NCI-H1092 (cell line): ENCODE measurements at places on chromosomes 13 and 19.

GRCh38 chr13:39106216-39107005 is 68.2 kb downstream of the NHLRC3 start:
- DNase-seq: peak; percentile 58

GRCh38 chr13:55437162-55437561 is 1703.6 kb upstream of the PRR20A start:
- DNase-seq: no peak

DNA sequence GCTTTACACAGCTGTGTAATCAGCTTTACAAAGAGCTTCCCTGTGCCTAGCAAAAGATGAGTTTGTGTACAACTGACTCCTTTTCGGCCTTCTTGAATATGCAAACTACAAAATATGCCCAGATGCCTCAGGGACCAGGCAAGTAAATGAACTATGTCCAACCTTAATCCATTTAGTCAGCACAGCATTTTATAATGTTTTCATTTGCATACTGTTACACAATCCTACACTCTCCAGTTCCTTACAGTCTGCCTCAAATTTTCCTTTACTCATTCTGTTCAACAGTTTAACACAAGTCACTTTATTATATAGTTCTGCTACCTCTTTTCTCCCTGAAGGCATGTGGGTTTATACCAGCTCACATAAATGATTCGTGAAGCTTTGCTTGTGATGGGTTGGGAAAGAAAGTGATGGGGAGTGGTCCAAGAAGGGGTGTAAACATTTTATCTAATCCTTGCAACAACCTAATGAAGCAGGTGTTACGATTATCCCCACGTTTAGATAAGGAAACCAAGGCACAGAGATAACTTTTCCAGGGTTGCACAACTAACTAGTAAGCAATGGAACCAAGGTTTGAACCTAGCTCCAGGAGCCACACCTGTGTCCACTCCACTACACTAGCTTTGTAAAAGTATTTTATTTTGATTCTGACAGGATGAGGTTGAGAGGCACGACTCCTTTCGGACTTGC is 3.3 kb upstream of the USP12 start:
- DNase-seq: no peak

DNA sequence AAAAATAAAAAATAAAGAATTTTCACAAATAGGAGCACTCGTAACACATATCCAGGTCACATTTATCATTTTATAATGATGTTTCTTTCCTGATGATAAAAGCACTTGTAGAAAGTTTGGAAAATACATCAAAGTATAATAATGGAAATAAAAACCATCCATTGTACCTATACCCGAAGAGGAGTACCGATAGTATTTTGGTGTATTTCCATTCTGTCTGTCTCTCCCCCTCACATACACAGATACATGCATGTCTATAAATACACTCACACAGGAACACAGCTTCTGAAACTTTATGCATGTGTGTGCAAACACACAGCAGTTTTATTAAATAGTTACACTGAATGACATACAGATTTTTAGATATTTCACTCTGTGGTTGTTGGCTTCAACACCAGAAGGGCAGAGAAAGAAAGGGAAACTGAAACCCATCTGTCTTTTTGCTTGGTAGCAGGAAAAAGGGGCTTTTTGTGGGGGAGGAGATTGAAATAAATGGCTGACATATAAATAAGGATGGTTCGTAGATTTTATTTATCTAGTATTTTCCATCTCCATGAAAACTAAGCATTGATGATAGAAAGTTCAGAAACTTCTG is 114.8 kb downstream of the LRCH1 start:
- DNase-seq: no peak

DNA sequence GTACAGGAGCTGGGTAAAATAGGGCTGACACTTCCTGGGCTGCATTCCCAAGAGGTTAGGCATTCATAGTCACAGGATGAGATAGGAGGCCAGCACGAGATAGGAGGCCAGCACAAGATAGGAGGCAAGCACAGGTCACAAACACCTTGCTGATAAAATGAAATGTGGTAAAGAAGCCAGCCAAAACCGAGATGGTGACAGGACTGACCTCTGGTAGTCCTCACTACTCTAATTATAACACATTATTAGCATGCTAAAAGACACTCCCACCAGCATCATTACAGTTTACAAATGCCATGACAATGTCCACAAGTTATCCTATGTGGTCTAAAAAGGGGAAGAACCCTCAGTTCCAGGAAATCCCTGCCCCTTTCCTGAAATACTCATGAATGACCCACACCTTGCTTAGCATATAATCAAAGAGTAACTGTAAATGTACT is 20.9 kb upstream of the IGSF23 start:
- DNase-seq: no peak

GRCh38 chr13:26423629-26424028 is 133.9 kb upstream of the WASF3 start:
- no peak for DNase-seq

GRCh38 chr19:5507065-5507909 is 52.1 kb downstream of the ZNRF4 start:
- DNase-seq: no peak

DNA sequence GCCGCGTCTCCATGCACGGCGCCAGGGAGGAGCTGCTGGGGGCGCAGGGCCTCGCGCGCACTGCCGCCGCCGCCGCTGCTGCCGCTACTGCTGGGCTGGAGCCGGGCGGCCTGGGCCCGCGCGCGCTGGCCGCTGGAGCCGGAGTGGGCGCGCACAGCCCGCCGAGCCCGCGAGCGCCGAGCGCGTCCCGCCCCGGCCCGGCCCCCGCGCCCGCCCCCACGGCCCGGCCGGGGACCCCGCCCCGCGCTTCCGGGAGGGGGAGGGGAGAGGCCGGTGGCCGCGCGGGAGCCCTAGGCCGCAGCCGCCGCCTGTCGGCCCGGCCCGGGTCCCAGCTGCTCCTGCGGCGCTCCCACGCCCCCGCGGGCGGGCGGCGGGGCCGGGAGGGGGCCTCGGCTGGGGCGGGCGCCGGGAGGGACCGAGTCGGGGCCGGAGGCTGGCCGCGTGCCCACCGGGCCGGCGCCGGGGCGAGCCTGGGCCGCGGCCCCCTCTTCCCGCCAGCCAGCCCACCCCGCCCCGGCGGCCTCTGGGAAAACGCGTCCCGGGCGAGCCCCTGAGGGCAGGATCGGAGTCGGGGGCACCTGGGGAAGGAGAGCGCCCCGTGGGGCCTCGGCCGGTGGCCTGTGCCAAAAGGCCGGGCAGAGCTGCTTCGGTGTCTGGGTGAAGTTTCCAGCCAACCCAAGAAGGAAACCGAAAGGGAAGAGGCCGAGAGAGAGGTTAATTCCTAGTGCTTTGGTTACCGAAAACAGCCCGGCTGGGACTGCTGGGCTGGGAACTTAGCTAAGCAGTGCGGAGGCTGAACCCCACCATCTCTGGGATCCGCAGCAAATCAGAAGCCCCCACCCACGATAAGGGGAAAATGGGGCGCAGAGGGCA is at the start of gene STK24:
STK24 (minus strand) TSS at position 145 of the 873 bp plus-strand sequence. CDS start 321 bp downstream, outside the sequence.
- DNase-seq: peak; percentile 57

DNA sequence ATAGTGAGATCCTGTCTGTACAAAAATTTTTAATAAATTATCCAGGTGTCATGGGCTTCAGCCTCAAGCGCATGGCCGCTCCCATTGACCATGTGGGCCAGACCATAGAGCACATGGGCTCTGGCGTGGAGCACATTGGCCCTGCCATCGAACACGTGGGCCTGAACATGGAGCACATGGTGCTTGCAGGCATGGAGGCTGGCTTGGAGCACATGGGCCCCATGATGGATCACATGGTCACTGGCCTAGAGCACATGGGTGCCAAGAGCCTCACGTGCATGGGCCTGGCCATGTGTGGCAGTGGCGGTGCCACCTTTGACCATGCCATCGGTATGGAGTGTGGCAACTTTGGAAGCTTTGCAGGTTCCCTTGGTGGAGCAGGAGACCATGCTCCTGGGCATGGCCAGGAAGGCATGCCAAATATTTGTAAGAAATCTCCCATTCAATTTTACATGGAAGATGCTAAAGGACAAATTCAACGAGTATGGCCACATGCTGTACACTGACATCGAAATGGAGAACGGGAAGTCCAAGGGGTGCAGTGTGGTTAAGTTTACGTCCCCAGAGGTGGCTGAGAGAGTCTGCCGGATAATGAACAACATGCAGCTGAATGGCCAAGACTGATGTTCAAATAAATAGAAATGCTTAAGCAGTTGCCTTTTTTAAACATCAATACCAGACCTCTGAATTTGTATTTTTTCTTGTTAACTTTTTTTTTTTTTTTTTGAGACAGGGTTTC is 21.3 kb upstream of the SLC1A5 start:
- DNase-seq: no peak

DNA sequence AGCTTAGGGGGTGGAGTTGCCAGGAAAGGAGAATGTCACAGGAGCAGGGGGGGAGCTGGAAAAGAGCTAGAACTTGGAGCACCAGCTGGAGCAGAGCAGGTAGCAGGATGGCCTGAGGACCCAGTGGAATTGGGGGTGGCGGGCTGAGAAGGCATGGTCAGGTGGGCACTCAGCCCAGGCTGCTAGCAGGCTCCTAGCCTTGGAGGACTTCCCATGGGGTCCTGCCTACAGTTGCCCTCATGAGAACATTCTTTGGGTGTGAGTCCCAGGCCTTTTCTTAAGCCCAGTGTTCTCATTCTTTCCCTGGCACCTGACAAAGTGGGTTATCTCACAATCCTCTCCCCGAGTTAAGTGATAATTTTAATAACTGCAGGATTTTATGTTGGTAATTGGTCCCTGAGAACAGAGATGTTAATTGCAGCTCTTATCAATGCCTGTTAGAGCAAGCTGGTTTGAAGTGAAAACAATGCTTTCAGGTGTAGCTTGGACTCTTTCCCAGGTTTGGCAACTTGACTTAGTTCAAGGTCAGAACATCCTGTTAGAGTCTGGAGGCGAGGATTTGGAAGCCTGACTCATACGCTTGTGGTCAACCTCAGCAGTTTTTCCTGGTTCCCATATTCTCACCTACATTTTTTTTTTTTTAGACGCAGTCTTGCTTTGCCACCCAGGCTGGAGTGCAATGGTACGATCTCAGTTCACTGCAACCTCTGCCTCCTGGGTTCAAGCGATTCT is 18.1 kb upstream of the OLFM4 start:
- DNase-seq: peak; percentile 24

DNA sequence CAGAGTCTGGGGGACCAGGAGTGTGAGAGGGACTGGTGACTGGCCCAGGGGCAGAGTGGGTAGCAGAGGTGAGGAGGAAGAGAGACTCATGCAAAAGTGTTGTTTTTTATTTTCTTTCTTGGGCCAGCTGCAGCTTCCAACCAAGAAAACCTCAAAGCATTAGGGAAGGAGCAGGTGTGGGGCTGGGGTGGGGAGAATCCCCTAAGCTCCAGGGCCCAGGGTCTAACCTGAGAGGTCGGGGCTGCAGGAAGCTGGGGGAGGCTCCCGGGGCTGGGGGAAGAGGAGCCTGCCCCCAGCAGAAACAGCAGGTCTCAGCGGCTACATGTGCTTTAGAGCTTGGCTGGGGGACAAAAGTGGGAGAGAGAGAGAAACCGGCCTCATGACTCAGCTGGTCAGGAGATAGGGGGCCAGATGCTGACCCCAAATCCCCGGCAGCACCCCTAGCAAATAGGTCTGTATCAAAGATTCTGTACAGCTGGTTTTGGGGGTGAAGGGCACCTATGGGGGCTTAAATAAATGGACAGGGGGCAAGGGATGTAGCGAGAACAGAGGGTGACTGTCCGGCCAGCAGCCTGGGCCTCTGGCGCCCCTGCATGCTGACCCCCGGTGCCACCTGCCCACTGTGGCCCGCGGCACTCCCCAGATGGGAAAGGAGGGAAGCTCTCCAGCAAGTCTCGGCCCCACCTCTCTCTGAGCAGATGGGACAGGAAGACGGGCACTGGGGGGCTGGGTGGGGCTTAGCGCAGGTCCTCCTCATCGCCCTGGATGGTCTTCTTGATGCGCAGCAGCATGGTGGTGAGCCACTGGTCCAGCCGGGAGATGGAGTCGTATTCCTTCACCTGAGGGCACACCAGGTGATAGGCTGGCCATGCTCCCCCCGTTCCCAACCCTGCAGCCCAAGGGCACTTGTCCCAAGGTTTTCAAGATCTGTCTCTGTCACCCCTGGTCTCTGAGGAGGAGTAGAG is 3.8 kb upstream of the KPTN start:
- no peak for DNase-seq

GRCh38 chr13:110563463-110563774 is 1.9 kb upstream of the RAB20 start:
- no peak for DNase-seq

GRCh38 chr13:53124623-53125022 is 96.0 kb downstream of the OLFM4 start:
- no peak for DNase-seq

- no peak for DNase-seq
Observed at GRCh38 chr19:57068921-57069697, 50.7 kb upstream of the USP29 start.

GRCh38 chr13:42487221-42487620 is 86.7 kb upstream of the TNFSF11 start:
- DNase-seq: no peak

DNA sequence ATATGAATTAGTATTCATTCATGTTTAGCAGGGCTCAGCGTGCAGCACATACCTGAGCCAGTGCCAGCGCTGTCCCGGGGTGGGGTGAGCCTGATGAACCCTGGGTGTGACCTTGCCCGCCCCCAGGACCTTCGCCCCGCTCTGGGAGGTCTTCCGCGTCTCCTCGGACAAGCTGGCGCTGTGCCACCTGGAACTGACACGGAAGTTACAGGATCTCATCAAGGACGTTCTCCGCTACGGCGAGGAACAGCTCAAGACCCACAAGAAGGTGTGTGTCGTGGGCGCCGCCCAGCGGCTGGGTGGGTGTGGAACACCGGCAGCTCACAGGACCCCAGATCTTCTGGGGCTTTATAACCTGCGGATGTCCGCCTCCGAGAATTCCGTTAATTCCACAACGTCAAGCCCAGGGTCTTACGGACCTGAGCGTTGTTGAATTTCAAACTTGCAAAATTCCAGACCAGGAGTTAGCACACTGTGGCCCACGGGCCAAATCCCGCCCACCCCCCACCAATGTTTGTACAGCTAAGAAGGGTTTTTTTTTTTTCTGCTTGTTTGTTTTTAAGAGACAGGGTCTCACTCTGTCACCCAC is 15.4 kb downstream of the FCHO1 start:
- DNase-seq: peak; percentile 44

DNA sequence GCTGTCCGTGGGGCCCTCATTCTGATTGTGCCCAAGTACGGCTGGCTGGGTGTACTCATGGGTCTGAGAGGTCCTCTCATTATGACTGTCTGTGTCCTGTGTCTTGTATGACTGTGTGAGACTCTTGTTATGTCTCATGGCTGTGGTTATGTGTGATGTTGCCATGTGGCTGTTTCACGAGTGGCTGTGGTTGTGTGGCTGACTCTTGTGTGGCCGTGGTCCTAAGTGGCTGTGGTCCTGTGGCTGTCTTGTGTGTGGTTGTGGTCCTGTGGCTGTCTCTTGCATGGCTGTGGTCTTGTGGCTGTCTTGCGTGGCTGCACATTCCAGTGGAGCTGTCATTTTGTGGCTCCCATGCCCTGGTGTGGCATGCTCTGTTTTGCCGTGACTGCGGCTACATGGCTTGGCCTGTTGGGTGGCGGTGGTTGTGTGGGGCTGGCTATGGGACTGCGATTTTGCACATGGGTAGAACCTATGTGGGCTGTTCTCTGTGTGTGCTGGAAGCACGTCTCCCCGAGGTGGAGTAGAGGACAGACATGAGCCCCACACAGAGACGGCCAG is 2.5 kb downstream of the LYL1 start:
- DNase-seq: no peak
